Activated T-helper 1 cell treated with Interleukin-2 at 50 U/mL for 16 hours (primary cell): ENCODE measurements at places on chromosomes 11 and 22.

GRCh38 chr11:75303544-75304224, 47.8 kb downstream of the ARRB1 start:
- DNase-seq, result no peak

DNA sequence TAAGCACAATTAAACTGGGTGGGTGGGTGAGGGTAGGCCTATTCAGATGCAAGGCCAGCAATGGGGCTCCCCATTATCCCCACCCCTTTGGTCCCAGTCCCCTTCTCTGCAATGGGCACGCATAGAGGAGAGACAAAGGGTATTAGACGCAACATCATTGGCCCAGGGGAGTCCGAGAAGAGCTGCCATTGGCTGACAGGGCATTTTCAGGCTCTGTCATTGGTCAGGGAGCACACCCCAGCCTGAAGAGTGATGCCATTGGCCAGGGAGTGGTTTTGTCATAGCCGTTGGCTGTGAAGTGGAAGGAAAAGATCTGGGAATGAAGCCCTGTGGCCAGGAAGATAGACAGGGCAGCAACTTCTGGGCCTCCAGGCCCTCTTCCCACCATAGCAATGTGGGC, 2.8 kb upstream of the TRIM3 start:
- DNase-seq, result no peak

DNA sequence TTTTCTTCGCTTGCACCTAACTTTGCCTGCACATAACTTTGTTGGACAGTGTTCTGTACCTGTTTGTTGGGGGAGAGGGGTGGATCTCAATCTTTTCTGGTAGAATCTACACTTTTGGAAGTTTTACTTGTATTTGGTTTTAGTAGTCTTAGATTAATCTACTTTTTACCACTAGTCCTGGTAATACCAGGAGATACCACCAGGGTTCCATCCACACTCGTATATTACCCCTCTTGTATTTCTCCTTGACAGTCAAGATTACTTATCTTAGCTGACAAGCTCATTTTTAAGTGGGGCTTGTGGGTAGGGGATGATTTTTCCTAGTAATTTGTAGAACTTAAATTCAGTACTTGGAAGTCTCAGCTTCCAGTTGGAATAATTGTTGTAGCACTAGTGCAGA, 37.3 kb upstream of the TECTA start:
- no peak for DNase-seq

DNA sequence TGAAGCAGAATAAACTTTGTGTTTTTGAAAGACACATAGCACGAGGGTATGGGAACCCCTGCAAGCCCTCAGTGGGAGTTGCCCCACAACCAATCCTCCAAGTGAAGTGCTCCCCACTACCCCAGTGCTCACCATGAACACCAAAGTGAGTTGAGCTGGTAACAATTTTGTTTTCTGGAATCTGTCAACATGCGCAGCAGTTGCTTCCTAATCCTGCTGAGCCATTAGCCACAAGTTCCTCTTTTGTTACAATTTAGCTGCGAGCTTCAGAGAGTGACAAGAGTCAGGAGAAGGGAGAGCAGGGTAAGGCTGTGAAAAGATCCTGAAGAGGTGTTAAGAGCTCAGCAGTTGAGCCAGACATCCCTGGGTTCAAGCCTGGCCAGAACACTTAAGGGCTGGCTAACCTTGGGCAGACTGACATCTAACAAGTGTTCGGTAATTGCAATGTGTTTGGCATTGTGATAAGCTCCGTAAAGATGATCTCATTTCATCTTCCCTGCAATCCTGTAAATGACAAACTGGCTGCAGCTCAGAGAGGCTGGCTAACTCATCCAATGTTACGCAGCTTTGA, 24.1 kb upstream of the ASPHD2 start:
- DNase-seq, result no peak

- DNase-seq, result no peak
Observed at GRCh38 chr11:14451825-14452224, 47.8 kb downstream of the COPB1 start.

GRCh38 chr11:35141071-35141470, 2.1 kb downstream of the CD44 start:
- no peak for DNase-seq

GRCh38 chr22:27851974-27852746, 50.6 kb upstream of the MN1 start:
- no peak for DNase-seq

DNA sequence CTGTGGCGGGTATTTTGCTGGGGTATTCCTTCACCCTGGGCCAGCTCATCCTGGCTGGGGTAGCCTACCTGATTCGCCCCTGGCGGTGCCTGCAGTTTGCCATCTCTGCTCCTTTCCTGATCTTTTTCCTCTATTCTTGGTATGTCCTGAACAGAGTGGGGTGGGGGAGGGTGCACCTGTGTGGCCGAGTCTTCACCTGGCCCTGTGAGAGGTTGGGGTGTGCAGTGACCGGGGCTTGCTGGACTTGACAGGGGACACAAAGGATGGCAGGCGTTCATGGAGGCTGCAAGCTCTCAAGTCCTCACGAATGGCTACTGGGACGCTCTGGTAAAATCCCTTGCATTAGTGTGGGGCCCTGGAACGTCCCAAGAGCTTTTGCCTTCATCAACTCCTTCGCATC, 39.3 kb downstream of the CAPN1 start:
- no peak for DNase-seq

DNA sequence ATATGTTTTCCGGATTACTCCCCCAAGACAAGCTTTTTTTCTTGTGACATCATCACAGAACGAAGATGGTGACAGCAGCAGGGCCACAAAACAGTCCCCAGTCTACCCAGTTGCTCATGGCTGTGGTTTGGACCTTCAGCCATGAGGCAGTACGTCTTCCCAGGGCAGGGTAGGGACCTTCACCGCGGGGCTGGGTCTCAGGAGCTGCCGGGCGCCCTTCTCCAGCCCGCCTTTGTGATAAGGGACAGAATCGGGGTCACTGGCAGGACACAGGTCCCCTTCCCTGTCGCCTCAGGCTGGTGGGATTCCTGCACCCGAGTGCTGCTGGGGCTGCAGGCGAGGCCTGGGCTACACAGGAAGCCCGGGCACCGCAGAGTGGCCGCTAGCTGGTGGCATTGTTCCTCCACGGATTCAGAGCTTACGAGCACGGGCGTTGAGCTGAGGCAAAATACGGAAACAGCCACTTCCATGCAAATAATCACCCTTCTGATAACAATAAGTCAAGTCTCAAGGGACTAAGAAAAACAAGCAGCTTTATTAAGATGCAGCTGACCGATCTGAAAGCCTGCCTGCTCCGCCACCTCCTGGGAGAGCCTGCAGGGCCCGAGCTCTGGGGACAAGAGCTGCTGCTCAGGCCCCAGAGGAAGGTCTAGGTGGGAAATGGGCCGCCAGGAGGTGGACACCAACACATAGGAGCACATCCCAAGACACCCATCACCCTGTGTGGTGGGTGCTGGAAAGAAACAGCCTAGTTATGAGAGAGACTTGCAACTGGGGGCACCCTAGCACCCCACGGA, 12.3 kb downstream of the TBX1 start:
- DNase-seq, result no peak

DNA sequence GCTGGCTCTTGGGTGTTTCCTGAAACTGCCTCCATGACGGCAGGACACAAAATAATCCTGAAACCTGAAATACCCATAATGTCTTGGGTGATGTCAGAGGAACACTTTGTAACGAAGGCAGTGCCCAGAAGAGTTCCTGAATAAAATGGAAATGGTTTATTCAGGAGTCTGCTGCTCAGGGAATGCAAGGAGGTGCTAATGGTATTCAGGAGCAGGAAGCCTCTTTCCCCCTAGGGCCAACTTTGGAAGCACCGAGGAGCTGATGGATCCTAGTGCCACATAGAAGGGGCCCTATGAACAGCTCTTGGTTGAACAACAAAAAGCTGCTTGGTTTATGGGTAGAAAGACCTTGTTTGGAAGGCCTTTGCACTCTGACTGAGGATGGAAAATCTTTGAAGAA, 15.5 kb downstream of the TREH start:
- no peak for DNase-seq

DNA sequence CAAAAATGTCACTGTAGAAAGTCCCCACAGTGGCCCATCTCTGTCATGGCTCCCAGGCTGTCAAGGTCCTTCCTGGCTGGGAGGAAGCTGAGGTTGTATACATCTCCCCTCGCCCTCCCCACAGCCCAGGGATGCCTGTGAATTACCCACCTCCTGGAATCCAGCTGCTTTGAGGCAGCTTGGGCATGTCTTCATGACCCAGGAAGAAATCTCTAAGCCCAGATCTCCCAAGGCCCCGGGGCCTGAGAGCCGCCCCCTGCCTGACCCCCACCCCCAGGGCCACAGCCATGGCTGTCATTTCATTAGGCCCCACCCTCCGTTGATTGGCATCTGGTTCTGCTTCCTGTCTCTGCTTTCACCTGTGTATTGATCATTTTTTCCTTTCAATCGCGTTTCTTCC, 207.5 kb downstream of the TBC1D22A start:
- no peak for DNase-seq

DNA sequence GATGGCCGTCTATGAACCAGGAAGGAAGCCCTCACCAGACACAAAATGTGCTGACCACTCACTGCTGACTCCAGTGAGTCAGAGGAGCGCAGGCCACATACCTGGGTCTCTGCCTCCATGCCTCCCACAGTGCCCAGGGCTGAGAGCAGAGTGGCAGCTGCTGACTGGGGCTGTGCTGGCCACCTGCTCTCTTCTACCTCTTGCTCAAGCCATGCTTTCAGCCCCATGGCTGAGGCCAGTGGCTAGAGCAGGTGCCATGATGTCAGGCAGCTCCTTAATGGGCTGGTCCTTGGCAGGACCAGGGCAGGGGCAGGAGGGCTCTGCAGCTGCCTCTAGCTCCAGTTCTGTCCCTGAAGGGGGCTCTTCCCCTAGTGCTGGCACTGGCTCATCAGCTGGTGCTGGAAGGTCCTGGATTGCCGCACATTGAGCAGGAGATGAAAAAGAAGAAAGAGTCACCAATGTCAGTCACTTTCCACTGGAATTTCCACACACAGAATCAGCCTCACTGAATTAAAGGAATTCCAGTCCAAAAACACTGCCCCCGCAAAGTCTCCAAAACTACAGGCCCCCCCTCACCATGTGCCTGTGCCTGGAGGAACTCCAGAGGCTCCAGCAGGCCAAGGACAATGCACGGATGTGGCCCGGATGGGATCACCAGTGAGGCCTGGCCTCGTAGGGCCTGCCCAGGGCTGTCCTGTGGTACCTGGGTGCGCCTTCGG, 86.4 kb downstream of the GGTLC2 start:
- DNase-seq, result no peak

DNA sequence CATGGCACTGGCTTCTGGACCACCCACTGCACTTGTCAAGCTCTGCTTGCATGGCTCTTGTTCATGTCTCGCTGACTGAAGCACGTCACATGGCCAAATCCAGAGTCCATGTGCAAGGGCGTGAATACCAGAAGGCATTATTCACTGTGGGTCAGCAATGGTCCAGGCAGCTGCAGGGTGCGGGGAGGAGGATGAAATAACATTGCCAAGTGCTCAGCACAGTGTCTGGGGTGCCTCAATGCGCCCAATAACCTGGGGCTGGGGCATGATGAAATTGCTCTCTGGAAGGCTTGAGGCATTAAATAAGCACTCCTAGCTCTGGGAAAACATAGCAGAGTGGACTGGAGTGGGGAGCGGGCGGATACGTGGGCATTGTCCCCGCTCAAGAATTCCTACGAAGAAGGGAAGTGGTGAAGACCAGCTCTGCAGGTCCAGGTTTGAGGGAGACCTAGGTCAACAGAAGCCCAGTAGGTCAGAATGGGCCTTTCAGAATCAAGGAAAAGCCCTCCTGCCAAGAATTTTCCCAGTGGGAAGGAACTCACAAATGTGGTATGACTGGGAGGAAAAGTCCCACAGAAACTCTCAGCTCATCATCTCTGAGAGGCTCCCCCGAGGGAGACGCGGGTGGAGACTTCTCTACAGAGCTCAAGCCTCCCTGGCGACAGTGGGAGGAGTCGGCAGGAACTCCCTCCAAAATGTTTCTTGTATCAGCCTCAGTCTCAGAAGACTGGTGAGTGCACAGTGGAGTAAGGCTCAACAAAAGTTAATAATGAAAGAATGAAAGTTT, 15.3 kb upstream of the ACCSL start:
- DNase-seq, result no peak

- no peak for DNase-seq
Observed at GRCh38 chr11:132587716-132588115, 944.6 kb downstream of the OPCML start.

DNA sequence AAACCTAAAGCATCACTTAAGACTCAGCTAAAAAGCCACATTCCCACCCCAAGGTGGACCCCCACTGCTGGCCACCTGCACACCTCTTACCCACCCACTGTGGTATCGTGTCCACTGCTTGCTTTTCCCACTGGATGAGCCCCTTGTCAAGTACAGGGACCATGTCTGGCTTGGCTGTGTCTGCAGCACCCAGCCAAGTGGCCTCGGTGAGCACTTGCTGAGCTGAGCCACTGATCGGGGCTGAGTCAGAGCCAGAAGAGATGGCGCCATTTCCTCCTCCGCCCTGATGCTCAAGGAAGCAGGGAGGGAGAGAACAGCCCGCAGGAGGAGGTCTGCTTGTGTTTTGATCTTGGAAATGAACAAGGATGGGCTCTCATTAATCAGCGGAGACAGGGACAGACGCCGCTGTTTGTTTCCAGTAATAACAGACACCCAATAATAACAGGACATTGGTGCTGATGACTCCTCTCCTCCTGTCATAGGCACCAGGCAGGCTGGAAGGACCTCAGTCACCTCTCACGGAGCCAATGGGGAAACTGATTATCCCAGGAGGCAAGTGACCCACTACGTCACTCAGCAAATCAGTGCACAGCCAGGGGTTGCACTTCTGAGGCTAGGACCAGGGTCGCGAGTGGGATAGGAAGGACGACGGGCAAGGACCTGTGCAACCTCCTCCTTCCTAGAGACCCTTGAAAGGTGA, 85.2 kb upstream of the RTL6 start:
- DNase-seq, result no peak

GRCh38 chr11:61482513-61482912, 26.0 kb upstream of the LRRC10B start:
- no peak for DNase-seq

DNA sequence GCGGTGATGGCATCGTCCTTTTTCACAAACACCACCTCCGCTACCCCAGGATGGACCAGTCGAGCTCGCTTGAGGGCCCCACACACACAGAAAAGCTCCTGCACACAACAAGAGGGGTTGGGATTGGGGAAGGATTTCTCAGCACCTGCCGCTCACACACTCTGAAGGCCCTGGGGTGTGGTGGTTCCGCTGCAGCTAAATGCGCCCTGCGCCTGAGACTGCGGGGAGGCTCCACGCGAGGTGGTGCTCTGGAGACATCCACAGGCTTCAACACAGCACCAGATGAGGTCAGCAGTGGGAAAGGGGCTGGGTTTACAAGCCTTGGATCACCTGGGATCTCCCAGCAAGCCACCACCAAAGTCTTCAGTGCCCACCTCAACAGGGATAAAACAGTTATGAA, 22.7 kb downstream of the POLDIP3 start:
- no peak for DNase-seq
